ENCODE measurements at places on chromosomes 3 and 15.

- DNase-seq: no peak
Observed at GRCh38 chr15:63439536-63440264, 58.1 kb upstream of the CA12 start.

DNA sequence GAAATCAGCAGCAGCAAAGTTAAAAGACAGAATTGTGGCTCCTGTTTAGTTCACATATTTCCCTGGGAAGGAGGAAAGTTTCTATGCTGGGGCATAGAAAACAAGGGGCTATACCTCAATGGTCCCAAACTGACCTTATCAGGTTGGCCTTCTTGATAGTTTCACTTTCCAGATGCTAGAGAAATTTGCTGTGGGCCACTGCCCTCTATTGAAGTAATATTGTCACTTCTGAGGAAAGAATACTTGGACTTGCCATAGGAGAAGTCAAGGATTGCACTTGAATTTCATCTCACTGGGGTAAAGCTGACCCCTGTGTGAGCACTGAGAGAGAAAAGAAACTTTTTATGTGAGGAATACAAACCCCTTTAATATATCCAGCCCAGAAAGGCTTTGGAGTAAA is 49.3 kb upstream of the XCR1 start:
- no peak for DNase-seq

GRCh38 chr3:73271-73670 is 123.3 kb upstream of the CHL1 start:
- no peak for DNase-seq

- no peak for DNase-seq
Observed at GRCh38 chr15:79942741-79943481, 28.1 kb downstream of the BCL2A1 start.
